ENCODE measurements at places on chromosomes 16 and 17.
A peak's percentile ranks its signal among the peaks of the same experiment; 100 is the strongest.

DNA sequence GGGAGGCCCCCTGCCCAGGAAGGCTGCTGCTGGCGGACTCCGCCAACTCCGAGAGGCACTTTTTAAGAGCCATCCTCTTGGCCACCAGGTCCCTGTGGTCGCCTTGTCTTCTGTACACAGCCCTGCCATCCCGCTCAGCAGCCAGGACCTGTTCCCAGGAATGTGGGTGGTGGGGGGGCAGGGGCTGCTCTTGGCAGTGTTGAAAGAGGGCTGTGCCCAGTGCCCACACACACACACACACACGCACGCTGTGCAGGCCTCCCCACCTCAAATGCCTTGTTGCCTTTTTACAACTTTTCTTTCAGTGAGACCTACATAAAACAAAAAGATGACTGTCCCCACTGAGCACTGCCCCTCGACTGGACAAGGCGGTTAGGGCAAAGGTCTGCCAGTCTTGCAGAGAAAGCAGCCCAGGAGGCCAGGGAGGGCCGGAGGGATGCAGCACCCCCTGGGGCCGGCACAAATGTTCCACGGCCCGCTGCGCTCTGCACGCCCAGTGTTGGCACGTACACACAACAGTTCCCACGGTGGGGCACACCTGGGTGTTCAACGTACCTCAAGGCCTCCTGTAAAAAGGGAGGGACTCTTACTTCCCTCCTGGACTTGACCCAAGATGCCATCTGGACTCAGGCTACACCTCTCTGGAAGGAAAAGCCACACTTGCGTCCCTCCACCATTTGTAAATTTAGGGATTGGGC, 18.5 kb upstream of the PITPNA start:
- no peak for DNase-seq

DNA sequence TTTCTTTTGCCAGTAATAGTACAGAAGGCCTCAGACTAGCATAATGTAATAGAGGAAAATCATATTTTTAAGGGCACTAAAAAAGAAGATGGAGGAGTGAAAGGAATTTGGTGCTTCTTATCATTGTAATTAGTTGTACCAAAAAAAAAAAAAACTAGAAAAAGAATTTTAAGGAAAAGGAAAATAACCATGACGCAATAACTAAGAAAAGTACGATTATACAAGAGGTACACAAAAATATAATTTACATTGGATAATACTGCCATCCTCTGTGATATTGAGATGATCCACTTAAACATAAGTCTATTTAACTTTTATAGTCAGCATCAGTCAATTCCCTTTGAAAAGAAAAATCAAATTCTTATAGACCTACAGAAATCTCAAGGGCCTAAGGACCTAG, 146.7 kb upstream of the IRX5 start:
- no peak for DNase-seq

DNA sequence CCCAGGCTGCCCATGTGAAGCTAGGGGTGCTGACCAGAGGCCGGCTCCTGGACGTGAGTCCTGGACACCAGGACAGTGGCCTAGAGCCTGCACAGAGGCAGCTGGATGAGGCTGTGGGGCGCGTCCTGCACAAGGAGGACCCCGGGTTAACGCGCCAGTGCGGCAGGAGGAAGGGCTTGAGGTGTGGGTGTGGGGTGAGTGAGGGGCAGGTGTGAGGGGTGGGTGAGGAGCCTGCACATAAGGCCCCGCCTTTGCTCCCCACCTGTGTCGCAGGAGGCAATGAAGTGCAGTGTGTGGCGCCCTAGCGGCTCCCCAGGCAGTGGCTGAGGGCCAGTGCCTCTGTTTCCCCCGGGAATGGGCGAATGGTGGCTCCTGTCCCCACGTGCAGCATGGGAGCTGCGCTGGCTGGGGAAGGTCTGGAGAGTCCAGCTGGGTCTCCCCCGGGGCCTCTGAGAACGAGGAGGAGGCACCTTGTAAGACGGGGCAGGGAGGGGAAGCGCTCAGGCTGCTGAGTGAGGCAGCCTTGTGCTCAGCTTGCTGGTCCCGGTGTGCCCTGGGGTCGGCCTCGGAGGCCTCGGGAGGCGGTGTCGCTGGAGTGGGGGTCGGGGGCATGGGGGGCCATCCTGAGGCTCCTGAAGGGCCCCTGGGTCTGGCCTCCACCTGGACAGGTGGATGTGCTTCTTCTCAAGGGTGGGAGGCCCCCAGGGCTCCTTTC, 3.2 kb downstream of the CD7 start:
- no peak for DNase-seq

- DNase-seq = no peak
Observed at GRCh38 chr16:30398661-30399434, 3.6 kb downstream of the ZNF48 start.

DNA sequence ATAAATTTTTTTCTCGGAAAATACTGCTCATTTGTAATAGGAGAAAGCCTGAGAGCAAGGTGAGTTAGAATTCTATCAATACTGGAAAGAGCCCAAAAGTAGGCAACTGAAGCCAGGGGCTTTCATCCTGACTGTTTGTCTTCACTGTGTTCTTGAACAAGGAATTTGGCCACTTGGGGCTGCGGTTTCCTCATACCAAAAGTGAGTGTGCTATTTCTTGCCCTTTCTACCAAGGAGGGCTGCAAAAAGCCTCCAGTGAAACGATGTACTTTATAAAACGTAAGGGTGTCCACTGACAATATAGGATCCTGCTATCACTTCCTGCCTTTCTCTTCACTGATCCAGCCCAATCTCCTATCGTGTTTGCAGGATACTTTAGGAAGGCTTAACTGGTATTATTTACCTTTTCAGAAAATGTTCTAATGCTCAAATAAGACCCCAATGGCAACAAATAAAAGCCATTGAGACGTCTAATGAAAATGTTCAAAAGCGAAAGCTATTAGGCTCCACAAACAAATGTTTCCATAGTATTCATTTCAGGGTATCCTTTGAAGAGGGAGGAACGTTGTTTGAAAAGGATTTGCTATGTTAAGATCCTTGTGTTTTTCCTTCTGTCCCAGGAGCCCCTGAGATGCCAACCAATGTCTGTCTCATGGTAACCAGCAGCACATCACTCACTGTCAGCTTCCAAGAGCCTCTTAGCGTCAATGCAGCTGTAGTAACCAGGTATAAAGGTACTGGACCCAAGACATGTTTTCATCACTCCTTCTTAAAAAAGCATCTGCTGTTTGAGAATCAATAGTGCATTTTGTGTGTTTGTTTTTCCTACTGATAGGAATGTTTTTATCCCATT, 219.3 kb upstream of the NOG start:
- DNase-seq = no peak

GRCh38 chr16:71927383-71927782, 32.1 kb downstream of the IST1 start:
- peak; percentile 78 for DNase-seq

GRCh38 chr17:8333281-8333680, 6.4 kb upstream of the ODF4 start:
- DNase-seq = no peak

GRCh38 chr17:45050481-45051059, 862 bp downstream of the DCAKD start:
- DNase-seq = peak; percentile 32

GRCh38 chr16:71352963-71353460, 5.5 kb upstream of the CALB2 start:
- no peak for DNase-seq

GRCh38 chr16:85534536-85535351, 78.4 kb upstream of the GSE1 start:
- DNase-seq = no peak

- no peak for DNase-seq
Observed at GRCh38 chr16:751152-752006, 9.2 kb upstream of the MSLN start.

GRCh38 chr17:80427366-80428282, 12.7 kb downstream of the ENDOV start:
- no peak for DNase-seq

GRCh38 chr17:30278032-30278431, 13.7 kb downstream of the BLMH start:
- DNase-seq = peak; percentile 67

DNA sequence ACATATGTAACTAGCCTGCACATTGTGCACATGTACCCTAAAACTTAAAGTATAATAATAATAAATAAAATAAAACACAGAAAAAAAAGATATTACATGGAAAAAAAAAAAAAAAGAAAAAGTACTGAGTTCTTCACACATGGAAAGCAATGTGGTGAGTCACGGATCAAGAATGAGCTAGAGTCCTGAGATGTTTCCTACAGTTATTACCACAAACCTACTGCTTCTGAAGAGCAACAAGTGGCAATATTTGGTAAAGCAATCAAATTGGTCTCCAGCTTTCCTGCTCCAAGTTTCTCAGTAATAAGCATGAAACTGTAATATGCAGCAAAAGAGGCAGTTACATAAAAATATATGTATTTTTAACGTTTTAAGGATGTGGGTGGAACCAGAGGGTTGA, 223.3 kb upstream of the SALL1 start:
- peak; percentile 82 for DNase-seq

- peak; percentile 76 for DNase-seq
Observed at GRCh38 chr17:64420143-64420670, 28.7 kb upstream of the MILR1 start.

DNA sequence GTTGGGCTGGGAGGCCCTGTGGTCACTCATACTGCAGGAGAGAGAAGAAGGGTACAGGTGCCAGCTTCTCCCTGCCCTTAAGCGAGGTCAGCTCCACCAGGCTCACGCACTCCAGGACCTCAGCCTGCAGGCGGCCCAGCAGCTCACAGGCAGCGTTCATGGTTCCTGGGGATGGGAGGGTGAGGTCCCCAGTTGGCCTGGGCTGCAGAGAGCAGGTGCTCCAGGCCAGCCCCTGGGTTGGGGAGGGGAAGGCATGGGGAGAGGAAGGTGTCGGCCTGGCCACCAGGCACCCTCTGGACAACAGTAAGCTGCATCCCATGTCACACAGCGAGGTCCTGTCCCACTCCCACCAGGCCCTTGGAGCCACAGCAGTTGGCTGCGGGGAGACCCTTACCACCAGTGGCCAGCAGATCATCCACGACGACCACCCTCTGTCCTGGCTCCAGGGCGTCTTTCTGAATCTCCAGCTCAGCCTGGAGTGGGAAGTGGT, 2.0 kb downstream of the APRT start:
- DNase-seq = no peak

- no peak for DNase-seq
Observed at GRCh38 chr17:56528696-56529095, 64.8 kb upstream of the NOG start.

Measured in amniotic epithelial cell (primary cell).